ENCODE measurements at places on chromosomes 4 and X.

GRCh38 chr4:133513901-133514300, 364.8 kb downstream of the PCDH10 start:
- DNase-seq, result no peak

DNA sequence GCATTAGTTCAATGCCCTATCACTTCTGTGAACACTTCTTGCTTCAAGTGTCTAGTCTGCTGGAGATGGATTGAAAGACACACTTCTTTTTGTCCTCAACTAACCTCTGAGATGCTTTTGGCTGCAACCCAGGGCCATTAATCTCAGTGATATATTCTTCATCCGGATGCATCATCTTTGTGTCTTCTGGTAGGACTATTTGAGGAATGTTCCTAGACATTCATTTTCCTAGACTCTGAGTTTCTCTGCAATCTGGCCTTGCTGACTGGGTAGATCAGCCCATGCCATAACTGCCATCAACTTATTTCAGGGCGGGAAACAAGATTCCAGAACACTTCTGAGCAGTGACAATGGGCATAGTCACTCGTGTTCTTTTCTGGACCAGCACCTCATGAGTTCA, 329.4 kb downstream of the PDGFC start:
- no peak for DNase-seq

DNA sequence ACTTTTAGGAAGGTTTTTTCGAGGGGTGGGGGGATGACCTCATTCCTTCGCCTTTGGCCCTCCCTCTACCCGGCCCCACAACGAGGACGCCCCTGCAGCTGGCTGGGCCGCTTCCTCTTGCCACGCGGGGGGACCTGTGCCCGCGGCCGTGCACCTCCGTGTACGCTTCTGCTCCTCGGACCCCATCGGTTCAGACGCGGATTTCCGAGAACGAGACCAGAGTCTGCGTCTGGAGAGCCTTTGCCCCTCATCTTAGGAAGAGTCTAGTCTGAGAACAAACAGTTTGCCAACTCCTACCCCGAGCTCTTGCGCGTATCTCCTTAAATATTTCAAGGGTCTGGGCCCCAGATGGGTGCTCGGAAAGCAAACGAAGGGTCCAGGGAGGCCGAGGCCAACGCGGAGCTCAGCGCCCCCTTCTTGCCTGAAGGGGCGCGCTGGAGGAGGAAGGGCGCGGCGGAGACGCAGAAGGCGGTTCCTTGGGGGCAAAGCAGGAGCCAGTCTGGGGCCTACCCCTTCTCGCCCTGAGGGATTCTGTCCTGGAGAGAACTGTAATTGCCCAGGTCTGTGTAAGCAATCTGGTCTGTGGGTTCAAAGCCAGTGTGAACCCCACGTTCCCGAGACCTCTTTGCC, 3.9 kb upstream of the SFRP2 start:
- DNase-seq, result no peak

DNA sequence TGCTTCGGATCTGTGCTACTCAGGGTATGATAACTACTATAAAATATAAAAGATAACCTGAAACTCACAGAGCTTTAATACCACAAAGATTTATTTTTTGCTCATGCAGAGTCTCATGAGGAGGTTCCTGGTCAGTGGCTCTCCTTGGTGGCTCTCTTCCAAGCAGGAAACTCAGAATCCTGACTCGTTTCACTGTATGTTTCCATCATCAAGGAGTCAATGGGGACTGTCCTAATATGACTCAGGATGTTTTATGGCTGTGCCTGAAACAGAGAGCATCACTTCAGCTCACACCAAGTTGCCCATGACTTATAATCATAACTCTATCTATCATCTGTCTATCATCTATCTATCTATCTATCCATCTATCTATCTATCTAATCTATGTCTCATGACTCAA, 620.8 kb upstream of the NR3C2 start:
- no peak for DNase-seq

DNA sequence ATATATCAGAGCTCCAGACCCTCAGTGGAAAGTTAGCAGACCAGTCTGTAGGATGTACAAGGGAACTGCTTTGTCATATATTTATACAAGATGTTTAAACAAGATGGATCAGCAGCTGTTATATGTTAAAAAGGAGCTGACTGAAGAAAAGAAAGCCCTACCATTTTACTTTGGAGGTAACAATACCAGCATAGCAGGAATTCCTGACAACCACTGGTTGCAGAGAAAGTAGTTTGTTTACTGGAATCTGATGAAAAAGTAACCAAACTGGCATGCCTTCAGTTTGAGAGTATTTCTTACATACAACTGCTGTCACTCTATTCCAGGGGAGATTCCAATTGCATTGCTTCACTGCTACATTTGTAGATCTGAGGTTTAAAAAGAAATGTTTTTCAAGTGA, 49.5 kb upstream of the GABRQ start:
- DNase-seq, result no peak

GRCh38 chr4:158722291-158722916, 792 bp downstream of the PPID start:
- DNase-seq, result no peak

DNA sequence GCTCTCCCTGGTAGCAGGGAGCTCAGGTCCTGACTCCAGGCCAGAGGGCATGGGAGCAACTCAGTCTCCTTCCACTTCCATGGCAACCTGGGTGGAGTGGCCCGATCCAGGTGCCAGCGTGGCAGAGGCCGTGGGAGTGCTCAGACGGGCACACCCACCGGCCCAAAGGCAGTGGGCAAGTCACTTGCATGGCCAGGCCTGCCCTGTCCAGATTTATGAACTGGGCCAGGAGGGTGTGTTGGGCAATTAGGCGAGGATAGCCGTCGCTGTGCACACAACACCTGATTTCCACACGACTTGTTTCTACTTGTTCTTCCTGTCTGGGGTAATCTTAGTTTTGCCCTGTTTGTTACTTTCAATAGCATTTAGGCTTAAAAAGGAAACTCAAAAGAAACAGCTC, 55.5 kb upstream of the NYX start:
- no peak for DNase-seq

DNA sequence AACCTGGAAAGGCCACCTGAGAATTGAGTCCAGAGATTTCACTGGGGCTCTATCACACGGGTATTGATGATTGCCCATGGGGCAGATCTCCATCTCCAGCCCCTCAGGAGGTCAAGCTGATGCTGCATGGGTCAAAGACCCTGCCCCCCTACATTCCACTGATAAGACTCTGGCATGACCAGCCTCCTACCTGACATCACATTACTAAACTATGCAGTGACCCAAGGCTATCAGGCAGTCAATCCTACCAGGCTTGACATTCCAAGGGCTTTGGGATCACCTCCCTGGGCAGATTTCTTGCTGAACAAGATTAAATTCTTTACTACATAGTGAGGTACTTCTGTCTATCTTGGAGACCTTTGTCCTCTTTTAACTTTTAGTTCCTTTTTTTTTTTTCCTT, 192.7 kb upstream of the STS start:
- DNase-seq, result no peak

- no peak for DNase-seq
Measured at GRCh38 chr4:120059036-120059435, 7.6 kb downstream of the MAD2L1 start.

DNA sequence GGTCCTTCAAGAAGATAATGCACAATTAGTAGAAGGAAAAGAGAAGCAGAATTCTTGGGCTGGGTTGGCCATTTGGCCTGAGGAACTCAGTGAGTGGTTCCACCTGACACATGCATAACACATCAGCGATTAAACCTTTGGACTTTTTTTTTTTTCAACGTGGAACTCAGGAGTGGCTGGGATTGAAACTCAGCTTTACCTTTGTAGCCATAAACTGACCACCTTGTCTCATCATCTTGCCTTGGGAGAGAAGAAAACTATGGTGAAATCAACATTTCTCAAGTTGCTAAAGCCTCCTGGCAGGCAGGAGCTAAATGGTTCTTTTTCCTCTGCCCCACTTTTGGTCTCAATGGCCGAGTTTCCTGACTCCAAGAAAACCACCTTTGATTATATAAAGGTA, 16.3 kb downstream of the PTTG2 start:
- DNase-seq, result no peak

DNA sequence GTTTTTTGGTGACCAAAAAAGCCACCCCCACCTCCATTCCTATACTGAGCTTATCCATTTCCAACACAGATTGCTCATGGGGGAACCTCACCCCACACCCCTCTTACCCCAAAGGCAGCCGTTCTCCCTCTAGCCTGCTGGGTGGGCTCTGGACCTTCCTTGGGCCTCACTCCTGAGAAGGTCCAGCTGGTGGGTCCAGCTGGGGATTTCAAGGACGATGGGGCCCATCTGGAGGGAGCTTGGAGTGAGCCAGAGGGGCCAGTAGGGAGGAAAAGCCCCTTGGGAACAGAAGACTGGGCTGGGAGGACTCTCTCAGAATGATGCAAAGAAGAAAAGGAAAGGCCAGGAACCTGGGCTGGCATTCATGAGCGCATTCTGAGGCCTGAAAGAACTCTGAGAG, 42.0 kb upstream of the PJA1 start:
- DNase-seq, result no peak

GRCh38 chr4:1839282-1839681, 16.7 kb downstream of the LETM1 start:
- DNase-seq, result no peak

GRCh38 chrX:153909024-153909979, 4.8 kb downstream of the AVPR2 start:
- DNase-seq, result no peak

DNA sequence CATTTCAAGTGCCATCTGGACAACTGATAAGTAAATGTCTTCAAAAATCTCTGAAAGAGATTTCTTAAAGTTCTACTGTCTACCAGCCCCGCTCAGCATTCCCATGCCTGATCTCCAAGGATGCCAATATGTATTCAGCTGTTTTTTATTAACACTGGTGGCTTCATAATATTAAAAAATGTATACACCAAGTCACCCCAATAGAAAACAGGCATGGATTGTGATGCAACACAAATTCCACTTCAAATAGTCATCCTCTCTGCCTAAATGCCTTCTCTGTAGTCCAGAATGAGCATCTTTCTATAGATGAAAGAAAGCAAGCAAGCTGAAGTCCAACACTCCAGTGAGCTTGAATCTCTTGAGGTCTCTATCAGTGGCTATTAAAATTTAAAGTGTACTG, 152.2 kb upstream of the PPARGC1A start:
- no peak for DNase-seq
